OCI-M1 (cell line): ENCODE measurements at places on chromosomes 3 and 15.

DNA sequence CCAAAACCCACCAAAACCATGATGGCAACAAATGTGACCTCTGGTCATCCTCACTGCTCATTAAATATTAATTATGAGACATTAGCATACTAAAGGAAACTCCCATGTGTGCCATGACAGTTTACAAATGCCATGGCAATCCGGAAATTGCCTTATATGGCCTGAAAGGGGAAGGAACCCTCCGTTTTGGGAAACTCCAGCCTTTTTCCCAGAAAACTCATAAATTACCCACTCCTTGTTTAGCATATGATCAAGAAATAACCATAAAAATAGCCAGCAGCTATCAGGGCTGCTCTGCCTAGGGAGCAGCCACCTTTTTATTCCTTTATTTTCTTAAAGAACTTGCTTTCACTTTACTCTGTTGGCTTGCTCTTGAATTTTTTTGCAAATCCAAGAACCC lies 992.7 kb downstream of the NTRK3 start:
- DNase-seq, result no peak

GRCh38 chr3:57822686-57823085 lies 66.6 kb downstream of the SLMAP start:
- DNase-seq, result no peak

GRCh38 chr3:167163580-167163979 lies 216.5 kb downstream of the ZBBX start:
- no peak for DNase-seq

GRCh38 chr3:19662486-19662885 lies 271.5 kb downstream of the EFHB start:
- no peak for DNase-seq

DNA sequence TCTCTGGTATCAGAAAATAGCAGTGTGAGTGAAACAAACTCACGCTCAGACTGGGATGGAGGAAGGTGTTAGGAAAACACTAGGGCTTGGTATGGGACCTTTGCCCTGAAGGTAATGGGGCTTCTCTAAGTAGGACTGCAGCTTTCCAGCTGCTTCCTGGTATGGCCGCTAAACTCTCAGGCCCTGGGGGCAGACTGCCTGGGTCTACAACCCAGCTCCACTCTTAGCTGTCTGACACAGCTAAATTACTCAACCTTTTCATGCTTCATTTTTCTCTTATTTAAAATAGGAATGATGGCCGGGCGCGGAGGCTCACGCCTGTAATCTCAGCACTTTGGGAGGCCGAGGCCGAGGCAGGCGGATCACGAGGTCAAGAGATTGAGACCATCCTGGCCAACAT lies 5.2 kb upstream of the YEATS2 start:
- no peak for DNase-seq

- DNase-seq, result no peak
These were observed 19.9 kb downstream of the SMAD3 start for GRCh38 chr15:67085237-67085817.

GRCh38 chr3:46370839-46371518 lies at the start of gene CCR5:
TSS of gene CCR5 (plus strand) at chr3:46370946. CDS start at chr3:46372903, 1,957 bp downstream.
- no peak for DNase-seq

- DNase-seq, result no peak
These were observed 140.9 kb upstream of the ROPN1 start for GRCh38 chr3:124132813-124133212.

DNA sequence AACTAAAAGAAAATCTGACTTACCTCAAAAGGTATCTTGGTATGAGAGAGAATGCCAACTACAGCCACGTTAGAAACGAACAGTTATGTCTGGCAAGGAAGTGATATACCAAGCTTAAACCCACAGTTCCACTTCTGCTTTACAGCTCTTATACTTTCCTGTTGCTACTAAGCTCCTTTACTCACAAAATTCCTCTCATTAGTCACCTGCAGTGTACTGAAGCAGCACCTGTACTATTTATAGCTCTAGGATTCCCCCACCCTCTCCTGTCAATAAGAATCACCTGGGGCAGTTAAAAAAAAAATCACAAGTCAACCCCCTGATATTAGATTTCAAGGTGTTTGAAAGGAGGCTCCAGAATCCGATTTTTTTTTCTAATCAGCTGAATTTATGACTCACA lies 2.9 kb upstream of the TMEM266 start:
- peak; percentile 18 for DNase-seq

DNA sequence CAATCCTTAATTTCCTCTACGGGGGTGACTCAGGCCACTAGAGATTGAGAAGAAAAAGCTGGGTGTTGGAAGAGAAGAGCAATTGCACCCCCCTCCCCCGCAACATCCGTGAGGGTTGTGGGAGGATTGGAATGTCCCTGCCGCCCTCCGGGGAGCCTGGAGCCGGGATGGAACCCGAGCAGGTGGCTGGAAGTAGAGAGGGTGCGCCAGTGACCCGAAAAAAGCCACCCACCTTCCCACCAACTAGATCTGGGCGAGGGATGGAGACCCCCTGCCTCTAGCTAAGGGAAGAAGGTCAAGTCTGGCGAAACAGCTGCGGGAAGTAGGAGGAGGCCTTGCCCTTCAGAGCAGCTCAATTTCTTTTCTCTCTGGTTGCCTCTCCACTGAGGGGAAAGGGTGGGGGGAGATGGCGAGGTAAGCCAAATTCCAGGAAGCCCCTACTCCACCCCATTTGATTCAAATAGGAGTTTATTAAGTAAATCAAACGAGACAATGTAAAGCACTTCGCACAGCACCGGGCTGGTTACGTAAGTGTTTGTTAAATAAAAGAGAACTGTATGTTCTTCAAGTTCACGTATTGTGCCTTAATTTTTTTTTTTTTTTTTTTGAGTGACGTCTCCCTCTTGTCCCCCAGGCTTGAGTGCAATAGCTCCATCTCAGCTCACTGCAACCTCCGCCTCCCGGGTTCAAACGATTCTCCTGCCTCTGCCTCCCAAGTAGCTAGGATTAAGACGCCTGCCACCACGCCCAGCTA lies 1.1 kb upstream of the WWTR1 start:
- DNase-seq, result no peak

DNA sequence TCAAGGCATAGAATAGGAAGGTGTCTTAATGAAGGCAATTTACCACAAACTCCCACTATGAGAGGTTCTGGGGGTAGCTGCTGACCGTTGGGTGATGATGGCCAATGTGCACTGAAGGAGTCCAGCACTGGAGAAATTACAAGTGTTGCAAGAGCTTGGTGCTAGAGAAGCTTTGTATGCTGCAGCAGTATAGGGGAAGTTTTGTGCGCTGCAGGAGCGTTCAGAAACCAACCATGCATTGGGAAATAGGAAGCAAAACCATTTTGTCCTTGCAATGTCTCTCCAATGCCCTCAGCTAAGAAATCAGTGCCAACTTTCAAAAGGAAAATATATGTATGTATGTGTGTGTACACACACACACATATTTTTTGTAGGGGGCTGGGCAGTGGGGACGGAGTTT lies 441.6 kb upstream of the NAALADL2 start:
- no peak for DNase-seq

- DNase-seq, result no peak
These were observed 5.0 kb upstream of the NDUFAF1 start for GRCh38 chr15:41407341-41407740.

DNA sequence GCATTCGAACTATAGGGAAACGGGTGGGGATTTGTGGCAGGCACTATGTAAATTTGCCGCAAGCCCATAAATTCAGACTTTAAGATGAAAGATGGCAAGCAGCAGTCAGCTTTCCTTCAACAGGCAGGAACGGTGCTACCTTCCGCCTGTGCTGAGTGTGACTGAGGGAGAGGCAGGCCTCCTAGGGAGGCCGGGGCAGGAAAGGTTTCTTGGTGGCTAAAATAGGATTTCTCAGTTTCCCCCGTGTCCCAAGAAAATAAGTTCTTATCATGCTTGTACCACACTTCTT lies 12.5 kb downstream of the FLNB start:
- no peak for DNase-seq

DNA sequence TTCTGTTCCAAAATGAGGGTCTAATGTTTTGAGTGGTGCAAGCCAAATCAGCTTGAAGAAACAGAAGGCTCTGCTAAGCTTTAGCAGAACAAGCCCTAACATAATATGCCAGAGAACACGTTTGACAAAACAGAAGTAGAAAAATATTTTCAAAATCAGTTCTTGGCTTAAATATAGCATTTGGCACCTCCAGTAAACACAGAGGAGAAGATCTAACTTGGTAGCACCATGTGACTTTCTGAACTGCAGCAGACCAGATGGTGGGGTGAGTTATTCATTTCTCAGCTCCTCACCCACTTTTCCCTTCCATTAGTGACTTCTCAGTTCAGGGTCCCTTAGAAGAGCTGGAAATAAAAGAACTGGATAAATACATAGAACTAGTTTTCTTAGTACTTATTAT lies 395.8 kb downstream of the MAGI1 start:
- no peak for DNase-seq

- no peak for DNase-seq
These were observed 30.4 kb downstream of the RORA start for GRCh38 chr15:61198722-61199121.

DNA sequence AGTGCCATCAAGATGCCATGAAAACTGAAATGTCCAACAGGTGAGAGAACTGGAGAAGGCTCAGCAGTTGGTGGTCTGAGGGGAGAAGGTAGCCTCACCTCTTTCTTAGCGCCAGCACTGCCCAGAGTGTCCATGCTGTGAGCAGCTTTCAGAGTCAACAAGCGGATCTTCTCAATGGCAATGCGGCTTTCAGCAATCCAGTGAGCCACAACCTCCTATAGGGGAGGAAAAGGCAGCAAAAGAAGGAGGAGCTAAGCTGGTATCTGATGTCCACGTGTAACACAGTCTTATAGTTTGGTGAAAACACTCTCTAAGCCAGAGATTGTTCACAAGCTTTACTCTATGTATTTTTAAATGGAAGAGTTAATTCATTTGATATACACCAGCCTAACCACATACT lies 36.1 kb upstream of the ACKR4 start:
- no peak for DNase-seq

- no peak for DNase-seq
These were observed 277.9 kb downstream of the PTPRG start for GRCh38 chr3:61839256-61839655.

DNA sequence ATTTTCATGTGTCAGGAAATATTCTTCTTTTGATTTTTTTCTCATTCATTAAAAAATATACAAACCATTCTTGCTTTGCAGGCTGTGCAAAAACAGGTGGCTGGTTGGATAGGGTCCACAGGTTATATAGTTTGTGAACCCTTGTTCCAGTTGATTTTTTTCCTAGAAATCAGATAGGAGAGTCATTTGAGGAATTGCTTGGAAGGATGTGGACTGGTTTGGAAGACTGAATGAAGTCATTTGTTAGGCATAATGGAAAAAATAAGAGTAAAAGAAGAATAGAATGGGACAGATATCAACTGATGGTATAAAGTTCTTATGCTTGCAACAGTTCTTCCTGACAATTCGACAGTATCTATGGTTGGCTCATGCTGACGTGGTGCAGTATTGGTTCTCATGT lies 189.4 kb downstream of the PTPRG start:
- DNase-seq, result no peak
